Activated CD4-positive, CD25-positive, alpha-beta regulatory T cell treated with anti-CD3 and anti-CD28 coated beads, Interleukin-2, amount 50 U/mL, for 16 hours (primary cell): ENCODE measurements at places on chromosomes 5 and 9.

GRCh38 chr9:32004431-32005076 is 379.9 kb upstream of the ACO1 start:
- DNase-seq: no peak

DNA sequence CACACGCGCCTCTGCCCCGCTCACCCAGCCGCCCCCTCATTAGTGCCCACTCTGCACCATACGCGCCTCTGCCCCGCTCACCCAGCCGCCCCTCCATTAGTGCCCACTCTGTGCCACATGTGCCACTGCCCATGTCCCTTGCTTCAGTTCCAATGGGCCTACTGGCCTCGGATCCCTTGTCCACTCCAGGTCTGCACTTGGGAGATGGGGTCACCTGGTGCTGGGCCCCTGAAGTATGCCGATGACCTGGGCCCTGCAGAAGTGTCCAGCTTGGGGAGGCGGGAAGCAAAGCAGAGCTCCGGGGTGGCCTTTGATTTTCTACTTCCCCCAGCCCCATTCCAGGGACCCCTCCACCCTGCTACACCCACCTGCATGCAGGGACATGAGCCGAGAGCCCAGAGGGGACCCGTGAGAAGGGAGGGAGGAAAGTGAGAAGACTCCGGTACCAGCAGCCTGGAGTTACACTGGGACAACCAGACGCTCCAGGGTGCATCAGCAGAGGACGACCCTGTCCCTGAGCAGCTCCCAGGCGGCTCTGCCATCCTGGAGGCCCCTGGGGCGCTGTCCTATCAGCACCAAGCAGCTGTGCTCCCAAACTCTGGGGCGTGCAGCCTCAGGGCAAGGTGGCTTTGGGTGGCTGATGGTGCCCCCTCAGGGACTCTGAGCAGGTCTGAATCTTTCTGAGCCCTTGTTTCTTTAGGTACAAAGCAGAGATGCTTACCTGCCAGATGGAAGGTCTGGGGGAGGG is 140.8 kb downstream of the RXRA start:
- DNase-seq: no peak

- DNase-seq: no peak
Measured at GRCh38 chr5:62812621-62813255, 234.1 kb downstream of the LRRC70 start.

GRCh38 chr9:87551772-87552217 is 54.1 kb downstream of the DAPK1 start:
- no peak for DNase-seq

- no peak for DNase-seq
Measured at GRCh38 chr5:158857976-158858375, 241.7 kb downstream of the EBF1 start.

DNA sequence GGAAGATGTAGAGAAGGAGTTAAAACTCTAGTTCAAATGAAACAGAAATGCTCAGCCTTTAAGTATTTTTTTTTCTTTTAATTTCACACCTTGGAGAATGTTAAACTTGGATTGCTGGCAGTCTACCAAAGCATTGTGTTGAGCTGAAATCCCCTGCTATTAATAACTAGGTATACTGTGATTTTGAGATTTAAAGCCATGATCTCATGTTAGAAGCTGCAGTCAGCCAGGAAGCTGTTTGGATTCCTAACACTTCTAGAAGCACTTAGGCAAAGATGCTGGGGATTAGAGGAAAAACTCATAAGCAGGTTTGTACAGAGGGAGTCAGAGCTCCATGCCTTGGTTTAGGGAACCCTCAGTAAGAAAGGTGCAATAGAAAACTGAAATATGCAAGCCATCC is 141.4 kb downstream of the KIF4B start:
- no peak for DNase-seq

DNA sequence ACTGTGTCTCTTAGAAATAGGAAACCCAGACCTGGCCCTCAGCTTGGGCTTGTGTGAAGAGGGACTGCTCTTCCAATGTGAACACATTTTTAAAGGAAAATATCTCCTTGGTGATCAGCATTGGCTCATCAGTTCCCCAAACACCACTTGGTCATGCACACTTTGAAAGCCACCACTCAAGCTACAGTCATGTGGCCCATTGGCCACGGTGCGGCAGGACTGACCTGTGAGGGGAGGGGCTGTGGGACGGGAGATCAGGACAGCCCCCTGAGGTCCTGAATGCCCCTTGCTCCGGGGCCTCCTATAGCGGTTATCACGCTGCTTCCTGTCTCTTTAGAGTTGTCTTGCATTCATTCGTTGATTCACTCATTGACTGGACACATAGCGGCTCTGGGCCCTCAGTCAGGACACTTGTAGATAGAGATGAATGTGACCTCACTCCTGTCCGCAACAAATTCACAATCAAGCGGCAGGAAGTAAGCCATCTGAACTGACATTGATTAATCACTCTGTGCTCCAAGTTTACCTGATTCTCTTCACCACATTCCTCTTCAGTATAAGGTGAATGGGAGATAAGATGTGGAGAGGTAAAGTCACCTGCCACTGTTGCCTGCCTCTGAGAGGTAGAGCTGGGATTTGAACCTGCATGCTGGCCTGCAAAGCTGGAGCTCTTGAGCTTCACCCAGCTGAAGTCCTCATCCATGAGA is 73.1 kb downstream of the COL15A1 start:
- DNase-seq: no peak

DNA sequence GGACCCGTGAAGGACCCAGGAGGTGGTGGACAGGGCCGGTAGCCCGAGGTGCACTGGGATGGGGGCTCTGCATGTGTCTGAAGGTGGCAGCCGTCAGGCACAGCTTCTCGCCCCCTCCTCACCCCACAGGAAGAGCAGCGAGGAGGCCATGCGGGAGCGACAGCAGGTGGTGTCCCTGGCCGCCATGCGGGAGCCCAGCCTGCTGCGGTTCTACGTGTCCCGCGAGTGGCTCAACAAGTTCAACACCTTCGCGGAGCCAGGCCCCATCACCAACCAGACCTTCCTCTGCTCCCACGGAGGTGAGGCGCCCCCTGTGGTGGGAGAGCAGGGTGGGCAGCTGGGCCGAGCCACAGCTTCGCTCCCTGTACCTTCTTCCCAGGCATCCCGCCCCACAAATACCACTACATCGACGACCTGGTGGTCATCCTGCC is 39.9 kb downstream of the USP20 start:
- no peak for DNase-seq

- no peak for DNase-seq
Measured at GRCh38 chr9:87615547-87616148, 110.3 kb upstream of the CTSL start.

GRCh38 chr5:112475747-112476365 is 56.8 kb upstream of the EPB41L4A start:
- DNase-seq: no peak

DNA sequence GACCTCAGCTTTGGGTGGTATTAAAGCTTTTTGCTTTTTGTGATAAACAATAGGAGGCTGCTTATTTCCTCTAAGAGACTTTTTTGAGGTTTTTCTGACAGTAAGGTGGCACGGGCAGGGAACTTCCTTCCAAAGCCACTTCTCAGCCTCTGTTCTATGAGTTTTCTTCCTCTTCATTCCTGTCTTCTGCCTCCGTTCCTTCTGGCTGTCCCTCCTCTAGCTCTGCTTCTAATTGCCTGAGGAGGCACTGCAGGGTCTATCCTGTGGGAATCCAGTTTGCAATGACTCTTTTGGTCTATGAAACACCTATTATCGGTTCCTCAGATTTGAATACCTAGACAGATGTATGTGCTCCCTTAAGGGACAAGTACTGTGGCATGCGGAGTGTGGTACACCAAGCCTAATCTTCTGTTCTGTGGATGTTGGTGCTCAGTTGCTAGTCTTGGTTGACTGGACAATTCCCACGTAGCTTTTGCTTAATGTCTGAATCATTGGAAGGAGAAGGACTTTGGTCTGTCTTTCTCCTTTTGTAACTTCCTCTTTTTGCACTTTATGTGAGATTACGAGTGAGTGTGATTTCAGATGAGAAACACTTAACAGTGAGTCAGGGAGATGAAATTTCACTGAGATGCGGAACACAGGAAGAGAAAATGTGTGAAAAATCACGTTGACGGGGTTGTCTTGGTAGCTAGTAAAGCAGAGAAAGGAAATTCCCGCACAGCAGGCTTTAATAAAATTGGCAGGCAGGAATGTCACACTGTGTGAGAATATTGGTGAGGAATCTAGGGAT is 305.2 kb downstream of the EFNA5 start:
- no peak for DNase-seq

- no peak for DNase-seq
Measured at GRCh38 chr5:116510517-116510916, 64.1 kb downstream of the SEMA6A start.

GRCh38 chr5:6455571-6456200 is 7.0 kb downstream of the UBE2QL1 start:
- DNase-seq: no peak

DNA sequence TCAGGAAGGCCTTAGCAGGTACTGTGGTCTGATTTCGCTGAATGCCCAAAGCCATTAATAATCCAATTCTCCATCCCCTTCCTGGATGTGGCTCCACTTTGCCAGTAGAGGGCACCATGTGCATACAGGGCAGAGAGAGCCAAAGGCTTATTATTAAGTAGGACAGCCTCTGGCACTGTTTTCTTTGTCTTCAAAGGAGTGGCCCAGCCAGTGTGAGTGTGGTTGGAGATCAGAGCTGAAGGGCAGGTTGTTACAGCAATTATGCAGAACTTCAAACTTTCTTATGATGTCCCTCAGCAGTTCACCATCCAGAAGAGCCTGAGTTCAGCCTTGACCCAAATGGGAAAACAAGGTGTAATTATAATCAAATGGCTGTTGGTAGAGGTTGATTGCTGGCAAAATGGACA is 38.6 kb upstream of the CEMIP2 start:
- peak; percentile 36 for DNase-seq

DNA sequence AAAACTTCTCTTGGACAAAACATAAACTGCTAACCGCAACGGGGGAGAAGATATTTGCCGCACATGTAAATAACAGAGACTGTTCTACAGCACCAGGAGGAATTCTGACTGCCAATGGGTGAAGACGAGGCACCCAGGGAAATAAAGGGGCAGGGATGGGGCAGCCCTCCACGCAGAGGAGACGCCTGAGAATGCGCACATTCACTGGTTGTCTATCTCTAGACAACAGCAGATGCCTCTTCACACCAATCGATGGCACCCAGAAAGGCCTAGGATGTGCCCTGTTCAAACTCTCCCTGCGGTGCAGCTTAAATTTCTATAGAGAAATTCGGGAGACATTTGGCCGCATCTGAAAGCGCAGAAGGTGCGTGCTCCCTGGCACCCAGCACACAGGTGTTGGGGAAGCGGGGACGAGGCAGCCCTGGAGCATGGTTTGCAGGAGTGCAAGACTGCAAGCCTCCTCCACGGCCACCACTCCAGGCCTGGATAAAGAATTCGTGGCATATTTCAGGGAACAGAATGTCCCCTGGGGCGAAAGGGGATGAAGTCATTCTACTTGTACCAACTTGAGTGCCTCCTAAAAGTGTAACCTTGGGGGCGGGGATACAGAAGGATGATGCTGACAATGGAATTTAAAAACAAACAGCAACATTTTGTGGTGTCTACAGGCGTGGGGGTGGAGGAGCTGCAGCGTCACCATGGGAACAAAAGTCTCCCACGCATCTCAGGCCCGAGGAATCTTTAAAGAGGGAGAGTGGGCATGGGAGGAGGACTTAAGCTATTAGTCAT is 6.3 kb upstream of the IRX2 start:
- DNase-seq: no peak

DNA sequence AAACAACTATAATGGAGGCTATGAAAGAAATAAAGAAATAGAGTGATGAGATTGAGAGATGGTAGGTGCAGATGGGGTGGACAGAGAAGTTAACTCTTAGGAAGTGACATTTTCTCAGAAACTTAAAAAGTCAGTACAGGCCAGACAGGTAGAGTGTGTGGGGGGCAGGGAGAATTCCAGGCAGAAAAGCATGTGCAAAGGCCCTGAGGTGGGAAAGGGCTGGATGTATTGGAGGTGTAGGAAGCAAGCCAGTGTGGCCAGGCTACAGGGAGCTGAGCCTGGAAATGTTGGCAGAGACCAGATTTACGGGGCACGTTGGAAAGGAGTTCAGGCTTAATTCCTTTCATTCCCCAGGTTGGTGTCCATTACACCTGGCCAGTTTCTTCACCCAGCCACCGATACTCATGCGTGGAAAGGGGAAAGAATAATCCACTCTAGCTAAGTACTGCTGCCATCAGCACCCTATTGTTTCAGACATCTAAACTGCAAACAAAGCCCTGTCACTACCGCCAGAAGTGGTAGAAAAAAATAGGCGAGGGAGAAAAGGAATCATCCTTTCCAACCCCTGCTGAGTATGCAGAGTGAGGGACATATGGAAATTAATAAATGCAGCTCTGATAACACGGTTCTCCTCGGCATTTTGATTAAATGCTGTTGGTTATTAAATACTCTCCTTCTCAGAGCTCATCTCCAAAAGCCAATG is 116.8 kb upstream of the GPR151 start:
- no peak for DNase-seq

DNA sequence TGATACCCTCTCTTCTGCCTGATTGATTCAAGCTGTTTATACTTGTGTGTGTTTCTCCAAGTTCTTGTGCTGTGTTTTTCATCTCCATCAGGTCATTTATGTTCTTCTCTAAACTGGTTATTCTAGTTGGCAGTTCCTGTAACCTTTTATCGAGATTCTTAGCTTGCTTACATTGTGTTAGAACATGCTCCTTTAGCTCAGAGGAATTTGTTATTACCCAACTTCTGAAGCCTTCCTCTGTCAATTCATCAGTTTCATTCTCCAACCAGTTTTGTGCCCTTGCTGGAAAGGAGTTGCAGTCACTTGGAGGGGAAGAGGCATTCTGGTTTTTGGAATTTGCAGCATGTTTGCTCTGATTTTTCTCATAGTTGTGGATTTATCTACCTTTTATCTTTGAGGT is 126.2 kb upstream of the FTMT start:
- DNase-seq: no peak

DNA sequence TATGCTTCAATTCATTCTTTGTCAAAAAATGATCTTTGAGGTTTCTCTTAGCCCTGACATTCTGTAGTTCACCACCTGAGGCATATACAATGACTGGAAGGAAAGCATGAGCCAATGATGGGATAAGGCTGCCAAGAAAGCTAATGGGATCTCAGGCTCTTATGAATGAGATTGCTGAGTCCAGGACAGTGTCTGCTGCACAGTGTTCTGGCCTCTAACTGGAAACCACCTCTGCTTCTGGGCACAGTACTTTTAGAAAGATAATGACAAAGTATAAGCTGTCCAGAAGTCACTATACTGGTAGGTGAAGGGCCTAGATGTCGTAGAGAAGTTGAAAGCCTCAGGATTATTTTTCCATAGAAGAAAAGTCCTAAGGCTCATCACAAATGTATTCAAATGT is 69.1 kb upstream of the PAPPA start:
- no peak for DNase-seq

- no peak for DNase-seq
Measured at GRCh38 chr9:15116130-15116580, 190.9 kb downstream of the TTC39B start.

- no peak for DNase-seq
Measured at GRCh38 chr5:5372930-5373329, 49.5 kb upstream of the ICE1 start.

DNA sequence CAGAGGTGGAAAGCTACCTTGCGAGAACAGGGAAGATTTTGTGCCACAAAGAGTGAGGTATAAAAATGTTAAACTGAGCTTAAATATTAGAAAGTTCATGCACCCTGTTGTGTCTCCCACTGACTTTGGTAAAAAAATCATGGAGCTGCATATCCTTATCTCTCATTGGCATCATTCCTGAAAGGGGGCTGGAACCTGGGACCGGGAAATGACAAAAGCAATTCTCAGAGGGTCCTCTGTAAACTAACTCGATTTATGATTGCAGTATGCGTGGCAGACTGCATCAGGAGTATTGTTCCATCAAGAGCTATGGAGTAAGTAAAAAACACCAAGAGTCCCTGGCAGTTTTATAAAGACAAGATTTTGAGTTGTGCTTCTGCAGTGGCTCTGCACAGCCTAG is 148.8 kb downstream of the DCP2 start:
- DNase-seq: no peak

GRCh38 chr9:88658311-88658822 is 123.4 kb downstream of the NXNL2 start:
- DNase-seq: no peak
